ENCODE measurements at places on chromosomes 4 and X.
A peak's percentile ranks its signal among the peaks of the same experiment; 100 is the strongest.

DNA sequence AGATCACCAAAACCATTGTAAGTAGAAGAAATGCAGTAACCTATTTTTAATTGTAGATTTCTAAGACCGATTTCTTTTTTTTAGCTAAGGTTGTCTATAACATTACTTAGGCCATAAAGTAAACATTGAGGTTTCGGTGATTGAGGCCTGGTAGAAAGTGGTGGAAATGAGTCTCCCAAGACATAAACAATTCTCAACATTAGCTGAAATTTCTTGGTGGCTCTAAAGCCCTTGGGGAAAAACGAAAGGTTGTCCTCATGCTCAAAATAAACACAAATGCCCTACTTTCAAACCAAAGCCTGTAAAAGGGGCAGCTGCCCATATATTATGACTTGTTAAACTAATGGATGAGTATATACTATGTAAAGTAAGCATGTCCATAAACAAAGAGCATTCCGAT is 98.8 kb downstream of the SCFD2 start:
- no peaks in the 10 kb centered on the region for H3K36me3 ChIP-seq
- H3K27ac ChIP-seq, result no peak overlapping the region

- H3K27me3 ChIP-seq, result no peaks in the 10 kb centered on the region
- DNase-seq, result no peak
These were observed 73.5 kb downstream of the RS1 start for GRCh38 chrX:18598413-18598812.

DNA sequence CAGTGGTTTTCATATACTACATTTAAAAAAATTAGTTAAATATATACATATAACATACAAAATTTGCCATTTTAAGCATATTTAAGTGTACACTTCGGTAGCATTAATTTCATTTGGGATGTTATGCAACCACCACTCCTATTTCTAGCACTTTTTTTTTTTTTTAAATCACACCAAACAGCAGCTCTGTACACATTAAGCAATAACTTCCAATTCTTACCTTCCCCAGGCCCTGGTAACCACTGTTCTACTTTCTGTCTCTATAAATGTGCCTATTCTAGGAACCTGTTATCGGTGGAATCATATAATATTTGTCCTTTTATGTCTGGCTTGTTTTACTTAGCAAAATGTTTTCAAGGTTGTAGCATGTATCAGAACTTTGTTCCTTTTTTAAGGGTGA is 39.1 kb downstream of the TMEM164 start:
- no peak overlapping the region for H3K27ac ChIP-seq
- H3K36me3 ChIP-seq, result no peaks in the 10 kb centered on the region
- DNase-seq, result no peak
- no peak overlapping the region for H3K4me3 ChIP-seq
- peaks cover 11% of the 10 kb centered on the region for H3K4me1 ChIP-seq
- H3K27me3 ChIP-seq, result no peaks in the 10 kb centered on the region

DNA sequence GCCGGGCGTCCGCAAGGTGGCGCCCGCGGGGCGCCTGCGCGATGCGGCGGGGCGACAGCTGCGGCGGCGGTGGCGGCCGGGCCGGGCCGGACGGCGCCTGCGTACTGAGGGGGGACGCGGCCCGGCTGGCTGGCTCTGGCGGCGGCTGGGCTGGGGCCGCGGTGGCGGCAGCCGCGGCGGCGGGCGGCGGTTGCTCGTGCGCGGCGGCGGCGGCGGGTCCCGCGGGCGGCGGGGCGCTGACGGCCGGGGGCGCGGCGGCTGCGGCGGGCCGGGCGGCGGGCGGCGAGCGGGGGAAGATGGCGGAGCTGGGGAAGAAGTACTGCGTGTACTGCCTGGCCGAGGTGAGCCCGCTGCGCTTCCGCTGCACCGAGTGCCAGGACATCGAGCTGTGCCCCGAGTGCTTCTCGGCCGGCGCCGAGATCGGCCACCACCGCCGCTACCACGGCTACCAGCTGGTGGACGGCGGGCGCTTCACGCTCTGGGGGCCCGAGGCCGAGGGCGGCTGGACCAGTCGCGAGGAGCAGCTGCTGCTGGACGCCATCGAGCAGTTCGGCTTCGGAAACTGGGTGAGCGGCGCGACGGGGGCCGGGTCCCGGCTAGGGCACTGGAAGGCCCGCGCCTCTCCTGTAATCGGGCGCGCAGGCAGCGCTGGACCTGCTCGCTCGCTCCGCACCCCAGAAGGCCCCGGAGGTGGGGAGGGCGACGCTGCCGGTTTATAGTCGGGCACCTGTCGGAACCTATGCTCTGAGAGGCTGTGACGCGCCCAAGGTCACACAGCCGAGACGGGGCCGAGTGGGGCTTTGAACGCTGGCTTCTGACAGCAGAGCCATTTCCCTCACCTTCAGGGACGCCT is at the start of gene TADA2B:
Gene TADA2B (plus strand): TSS at position 89 of the 853 bp plus-strand sequence. CDS start 208 bp downstream, at position 297.
- H3K4me3 ChIP-seq, result peak within 1 kb of the TSS; percentile 71
- H3K4me1 ChIP-seq, result peaks cover 30% of the 10 kb centered on the region
- peaks cover 23% of the 10 kb centered on the region for H3K36me3 ChIP-seq
- no peaks in the 10 kb centered on the region for H3K27me3 ChIP-seq
- peak; percentile 16 for DNase-seq

DNA sequence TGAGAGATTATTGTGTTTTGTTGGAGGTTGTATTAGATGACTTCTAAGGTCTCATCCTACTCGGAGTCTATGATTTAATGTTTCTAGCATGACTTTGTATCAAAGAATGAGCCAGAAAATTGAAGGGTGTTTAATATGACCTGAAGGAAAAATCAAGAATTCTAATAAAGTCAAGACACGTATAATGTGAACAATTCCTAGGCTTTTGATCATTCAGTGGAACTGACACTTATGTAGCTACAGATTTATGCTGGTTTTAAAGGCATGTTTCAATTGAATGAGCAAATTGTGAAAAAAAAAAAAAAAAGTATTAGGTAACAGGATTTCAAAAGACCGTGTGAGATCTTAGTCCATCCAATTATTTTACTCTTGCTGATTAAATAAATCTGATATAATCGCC is 64.9 kb downstream of the GRID2 start:
- no peak overlapping the region for H3K4me3 ChIP-seq
- H3K4me1 ChIP-seq, result no peaks in the 10 kb centered on the region
- no peak overlapping the region for H3K27ac ChIP-seq
- no peak for DNase-seq
- H3K27me3 ChIP-seq, result no peaks in the 10 kb centered on the region
- H3K36me3 ChIP-seq, result no peaks in the 10 kb centered on the region

DNA sequence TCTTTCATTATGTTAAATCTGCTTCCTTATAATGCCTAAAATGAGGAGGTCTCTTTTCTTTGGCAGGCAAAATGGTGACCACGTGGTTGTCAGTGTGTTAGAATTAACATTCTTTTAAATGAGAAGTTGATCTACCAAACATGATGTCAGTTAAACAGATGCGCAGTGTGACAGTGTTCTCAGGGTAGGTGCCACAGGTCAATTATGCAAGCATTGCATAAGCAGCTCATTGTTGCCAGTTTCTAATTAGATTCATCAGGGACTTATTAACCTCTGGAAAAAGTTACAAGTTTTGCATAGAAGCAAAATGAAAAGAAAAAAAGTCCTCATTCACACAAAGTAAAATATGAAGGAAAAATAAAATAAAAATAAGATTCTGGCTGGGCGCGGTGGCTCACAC is 324.1 kb upstream of the GALNT7 start:
- H3K4me1 ChIP-seq, result no peaks in the 10 kb centered on the region
- no peak for DNase-seq
- H3K4me3 ChIP-seq, result no peak overlapping the region
- H3K27me3 ChIP-seq, result no peaks in the 10 kb centered on the region

- no peaks in the 10 kb centered on the region for H3K4me1 ChIP-seq
- no peak for DNase-seq
- H3K4me3 ChIP-seq, result no peak overlapping the region
- no peaks in the 10 kb centered on the region for H3K36me3 ChIP-seq
These were observed 76.9 kb downstream of the TENM3 start for GRCh38 chr4:182320092-182320491.

All from Calu3 (cell line).